Activated T-cell treated with anti-CD3 and anti-CD28 coated beads for 24 hours (primary cell): ENCODE measurements at places on chromosomes 1 and 21.

- no peak for DNase-seq
Observed at GRCh38 chr1:20437640-20438039, 48.4 kb downstream of the CAMK2N1 start.

DNA sequence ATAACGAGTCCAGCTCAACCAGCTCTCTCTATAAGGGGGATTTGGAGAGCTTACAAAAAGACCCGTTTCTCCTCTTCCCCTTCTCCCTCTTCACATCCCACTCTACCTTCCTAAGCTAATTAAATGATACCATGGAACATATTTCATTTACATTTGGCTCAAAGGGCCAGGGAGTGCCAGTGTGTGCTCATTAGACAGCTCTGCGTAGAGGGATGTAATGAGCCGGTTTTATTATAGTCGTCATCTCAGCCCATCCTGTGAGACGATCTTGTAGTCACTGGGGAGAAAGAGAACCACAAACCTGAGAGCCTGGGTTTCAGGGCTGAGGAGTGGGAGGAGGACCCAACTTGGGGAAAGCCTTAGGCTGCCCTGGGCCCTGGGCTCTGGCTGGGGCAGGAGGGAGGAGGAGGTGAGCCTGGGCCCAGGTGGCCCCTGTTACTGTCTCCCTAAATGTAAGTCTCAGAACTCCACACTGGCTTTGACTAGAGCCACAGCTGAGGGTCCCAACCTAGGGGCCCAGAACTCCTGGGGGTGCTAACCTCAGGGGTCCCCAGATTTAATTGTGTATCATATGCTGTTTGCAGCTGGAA lies 354.6 kb downstream of the MATN1 start:
- no peak for DNase-seq

DNA sequence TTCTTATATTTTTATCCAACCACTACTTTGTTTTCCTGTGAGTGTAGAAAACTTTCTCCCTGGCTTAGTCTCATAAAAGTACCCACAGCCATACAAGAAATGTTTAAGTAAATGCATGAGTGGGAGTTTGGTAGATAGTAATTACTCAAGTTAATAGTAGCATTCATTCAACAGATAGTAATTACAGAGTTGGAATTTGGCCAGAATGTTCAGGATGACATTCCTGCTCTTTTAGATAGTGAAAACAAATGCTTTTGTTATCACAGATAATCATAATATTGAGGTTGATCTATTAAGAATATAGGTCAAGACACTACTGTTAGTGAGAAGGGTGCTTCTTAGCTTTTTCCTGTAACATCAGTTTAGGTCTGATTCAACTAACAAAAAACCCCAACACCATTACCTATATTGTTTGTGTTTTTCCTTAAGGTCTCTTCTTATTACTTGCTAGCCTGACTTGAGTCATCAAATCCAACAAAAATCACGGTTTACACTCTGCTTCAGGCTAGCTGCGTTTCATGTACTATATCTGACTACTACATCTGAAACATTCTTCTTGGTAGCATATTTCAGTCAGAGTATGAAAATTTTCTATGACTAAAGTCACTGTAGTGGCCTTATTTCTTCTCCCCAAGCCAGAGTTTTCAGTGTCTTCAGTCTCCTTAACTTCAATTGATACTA lies 163.7 kb downstream of the HS2ST1 start:
- DNase-seq = no peak

GRCh38 chr1:19121192-19121591 lies 88.9 kb downstream of the UBR4 start:
- DNase-seq = no peak

DNA sequence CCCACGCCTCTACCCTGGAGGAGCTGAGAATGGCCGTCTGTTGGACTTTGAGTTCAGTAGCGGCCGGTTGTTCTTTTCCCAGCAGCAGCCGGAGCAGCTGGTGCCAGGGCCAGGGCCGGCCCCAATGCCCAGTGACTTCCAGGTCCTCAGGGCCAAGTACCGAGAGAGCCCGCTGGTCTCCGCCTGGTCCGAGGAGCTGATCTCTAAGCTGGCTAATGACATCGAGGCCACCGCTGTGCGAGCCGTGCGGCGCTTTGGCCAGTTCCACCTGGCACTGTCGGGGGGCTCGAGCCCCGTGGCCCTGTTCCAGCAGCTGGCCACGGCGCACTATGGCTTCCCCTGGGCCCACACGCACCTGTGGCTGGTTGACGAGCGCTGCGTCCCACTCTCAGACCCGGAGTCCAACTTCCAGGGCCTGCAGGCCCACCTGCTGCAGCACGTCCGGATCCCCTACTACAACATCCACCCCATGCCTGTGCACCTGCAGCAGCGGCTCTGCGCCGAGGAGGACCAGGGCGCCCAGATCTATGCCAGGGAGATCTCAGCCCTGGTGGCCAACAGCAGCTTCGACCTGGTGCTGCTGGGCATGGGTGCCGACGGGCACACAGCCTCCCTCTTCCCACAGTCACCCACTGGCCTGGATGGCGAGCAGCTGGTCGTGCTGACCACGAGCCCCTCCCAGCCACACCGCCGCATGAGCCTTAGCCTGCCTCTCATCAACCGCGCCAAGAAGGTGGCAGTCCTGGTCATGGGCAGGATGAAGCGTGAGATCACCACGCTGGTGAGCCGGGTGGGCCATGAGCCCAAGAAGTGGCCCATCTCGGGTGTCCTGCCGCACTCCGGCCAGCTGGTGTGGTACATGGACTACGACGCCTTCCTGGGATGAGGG lies 28.5 kb upstream of the SPSB1 start:
- DNase-seq = no peak

GRCh38 chr21:46399129-46399528 lies 59.6 kb upstream of the DIP2A start:
- DNase-seq = no peak

GRCh38 chr1:173342736-173343135 lies 134.4 kb upstream of the PRDX6 start:
- no peak for DNase-seq

DNA sequence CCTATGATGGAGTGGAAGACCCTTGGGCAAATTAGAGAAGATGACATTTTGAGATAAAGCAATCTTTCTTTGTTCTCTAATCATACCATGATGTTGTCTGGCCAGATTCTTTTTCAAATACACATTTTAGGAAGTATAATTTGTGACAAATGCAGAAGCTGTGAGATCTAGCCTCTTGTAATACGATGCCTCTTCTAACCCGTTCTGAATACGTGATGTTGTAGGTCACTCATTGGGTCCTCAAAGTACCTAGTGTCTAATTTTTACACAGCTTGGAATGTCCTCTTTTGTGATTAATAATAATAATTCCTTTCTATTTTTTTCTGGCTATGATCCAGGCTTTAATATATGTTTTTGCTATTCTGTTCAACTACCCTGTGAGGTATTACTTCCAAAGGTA lies 502.7 kb downstream of the NUF2 start:
- no peak for DNase-seq

DNA sequence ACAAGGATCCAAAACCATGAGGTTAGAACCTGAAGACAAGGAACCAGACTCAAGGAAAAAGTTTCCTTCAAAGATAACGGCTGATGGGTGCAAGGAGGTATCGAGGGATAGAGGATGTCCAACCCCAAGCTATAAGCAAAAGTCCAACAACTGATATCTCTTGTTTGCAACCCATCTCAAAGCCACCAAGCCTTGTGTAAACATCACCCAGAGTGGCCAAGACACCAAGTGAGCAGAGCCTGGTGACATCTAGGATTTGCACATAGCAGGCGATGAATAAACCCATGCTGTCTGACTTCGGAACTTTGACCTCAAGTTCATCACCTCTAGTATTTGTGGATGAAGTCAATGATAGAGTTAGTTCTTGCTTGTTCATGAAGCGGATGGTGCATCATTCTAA lies 180.7 kb downstream of the ETS2 start:
- no peak for DNase-seq

DNA sequence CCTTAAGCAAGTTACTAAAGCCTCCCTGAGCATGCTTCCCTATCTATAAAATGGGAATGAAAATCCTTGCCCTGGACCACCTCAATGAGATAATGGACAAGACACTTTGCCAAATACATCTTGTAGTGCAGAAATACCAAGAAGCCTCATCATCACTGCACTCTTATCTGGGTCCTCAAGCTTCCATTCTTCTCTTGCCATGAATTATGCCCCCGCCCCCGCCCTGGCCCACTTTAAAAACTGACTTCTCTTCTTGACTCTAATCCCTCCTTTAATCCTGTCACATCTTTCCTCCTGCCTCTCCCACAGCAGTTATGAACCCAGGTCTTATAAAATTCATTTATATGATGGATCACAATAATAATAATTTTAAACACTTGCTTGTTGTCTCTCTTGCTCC lies 14.8 kb downstream of the ARHGEF11 start:
- DNase-seq = no peak

- DNase-seq = no peak
Observed at GRCh38 chr21:31409831-31410487, 65.9 kb upstream of the TIAM1 start.

DNA sequence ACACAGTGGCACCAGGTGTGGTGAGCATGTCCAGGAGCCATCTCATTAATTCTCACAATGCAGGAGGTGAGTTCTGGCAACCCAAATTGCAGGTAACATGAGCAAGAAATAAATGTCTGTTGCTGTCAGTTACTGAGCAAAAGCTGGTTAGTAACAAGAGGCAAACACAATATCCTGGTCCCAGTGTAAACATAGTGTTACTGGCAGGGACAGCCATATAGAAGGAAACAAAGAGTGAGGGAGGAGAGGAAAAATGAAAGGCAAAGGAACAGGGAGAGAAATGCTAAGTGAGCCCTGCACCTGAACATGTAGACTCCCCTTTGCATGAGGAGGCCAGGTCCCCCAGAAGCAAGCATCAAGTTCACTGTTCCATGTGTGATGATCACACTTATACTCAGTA lies 203.6 kb downstream of the TRABD2B start:
- no peak for DNase-seq

- DNase-seq = no peak
Observed at GRCh38 chr1:62689524-62689923, 1.3 kb upstream of the DOCK7 start.

GRCh38 chr1:27527223-27527889 lies 37.4 kb upstream of the WASF2 start:
- no peak for DNase-seq

GRCh38 chr1:107949467-107950253 lies 15.3 kb downstream of the VAV3 start:
- DNase-seq = no peak

- no peak for DNase-seq
Observed at GRCh38 chr1:56808410-56808809, 10.8 kb downstream of the FYB2 start.

DNA sequence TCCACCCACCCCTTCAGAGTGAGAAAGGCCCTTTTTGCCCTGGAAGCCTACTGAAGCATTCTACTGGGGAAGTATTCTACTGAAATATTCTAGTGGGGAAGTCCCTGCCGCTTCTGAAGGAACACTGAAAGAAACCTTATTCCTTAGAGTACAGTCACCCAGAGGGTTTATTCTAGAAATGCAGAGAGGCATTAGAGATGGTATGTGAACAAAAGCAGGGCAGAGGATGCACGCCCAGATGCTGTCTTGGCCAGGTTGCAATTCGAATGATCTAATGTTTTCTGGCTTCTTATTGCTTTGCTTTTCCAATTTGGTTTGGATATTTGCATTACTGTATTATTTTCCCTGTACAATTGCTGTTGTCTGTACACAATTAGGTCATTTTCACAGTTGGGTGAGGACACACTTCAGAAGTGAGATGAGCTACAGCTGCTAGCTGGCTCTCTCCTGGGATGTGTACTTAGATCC lies 37.1 kb downstream of the CCN1 start:
- no peak for DNase-seq

GRCh38 chr21:44653656-44654575 lies 543 bp downstream of the KRTAP12-4 start:
- DNase-seq = no peak

DNA sequence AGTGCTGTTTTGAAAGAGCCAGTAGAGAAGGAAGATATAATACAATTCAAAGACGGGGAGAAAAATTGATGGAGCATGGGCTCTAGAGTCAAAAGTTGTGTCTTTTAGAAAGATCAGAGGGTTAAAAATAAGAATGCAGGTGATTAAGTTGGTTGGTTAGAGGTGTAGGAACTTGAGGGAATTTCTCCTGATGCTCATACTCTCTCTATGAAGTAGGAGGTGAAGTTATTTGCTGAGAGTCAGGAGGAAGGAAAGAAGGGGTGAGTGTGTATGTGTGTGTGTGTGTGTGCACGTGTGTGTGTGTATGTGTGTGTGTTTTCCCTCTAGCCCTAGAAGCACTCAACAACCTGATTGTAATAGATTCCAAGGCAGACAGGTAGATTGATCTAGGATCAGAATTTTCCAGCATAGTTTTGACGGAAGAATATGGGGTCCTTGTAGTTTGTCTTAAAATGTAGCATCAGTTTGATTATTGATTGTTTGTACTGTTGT lies 88.3 kb upstream of the MACF1 start:
- DNase-seq = no peak

DNA sequence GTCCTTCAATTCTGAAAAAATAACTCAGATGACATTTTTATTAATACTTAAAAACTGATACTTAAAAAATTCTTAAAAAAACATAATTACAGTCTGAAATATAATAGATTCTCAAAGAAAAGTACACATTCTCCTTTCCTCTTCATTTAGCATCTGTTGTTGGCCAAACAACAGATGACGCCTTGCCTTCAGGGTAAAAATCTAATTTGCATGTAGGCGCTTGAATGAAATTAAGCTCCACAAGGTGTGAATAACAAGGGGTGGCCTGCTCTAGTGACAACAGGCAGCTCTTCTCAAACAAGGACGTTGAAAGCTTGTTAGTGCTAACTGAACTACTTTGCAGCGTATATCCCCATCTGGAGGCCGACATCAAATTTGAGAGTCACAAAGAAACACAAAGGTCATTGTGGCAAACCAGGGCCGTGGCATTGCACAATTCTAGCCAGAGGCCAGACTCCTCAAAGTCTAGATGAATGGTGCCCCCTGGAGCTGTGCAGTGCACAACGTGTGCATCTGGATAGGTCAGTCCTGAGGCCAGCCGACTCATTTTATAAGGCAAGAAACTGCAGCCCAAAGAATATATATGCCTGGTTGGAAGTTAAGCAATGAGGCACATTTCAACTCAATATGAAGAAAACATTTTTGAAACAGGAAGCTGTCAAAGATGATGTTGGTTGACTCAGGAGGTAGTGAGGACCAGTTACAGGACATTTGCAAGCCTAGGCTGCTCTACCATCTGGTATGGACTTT lies 459.2 kb upstream of the RUNX1 start:
- no peak for DNase-seq

DNA sequence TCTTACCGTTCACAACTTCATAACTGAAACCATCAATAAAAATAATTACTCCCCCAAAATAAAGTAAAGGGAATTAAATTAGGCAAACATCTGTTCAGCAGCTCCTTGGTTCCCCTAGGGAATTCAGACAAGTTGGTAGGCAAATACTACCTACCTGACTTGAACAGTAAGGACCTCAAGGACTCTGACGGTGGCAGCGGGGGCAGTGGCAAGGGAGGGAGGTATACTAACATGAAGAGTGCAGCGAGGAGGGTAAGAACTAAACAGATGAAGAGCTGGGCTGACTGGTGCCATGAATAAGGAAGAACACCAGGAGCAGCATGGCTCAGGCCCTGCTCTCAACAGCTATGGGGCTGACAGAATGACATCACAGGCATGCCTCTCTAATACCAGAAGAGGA lies 33.1 kb downstream of the MTOR start:
- no peak for DNase-seq
